ENCODE measurements at places on chromosomes 7 and 10.
A peak's percentile ranks its signal among the peaks of the same experiment; 100 is the strongest.

GRCh38 chr7:131689662-131690234 lies 133.3 kb upstream of the PODXL start:
- DNase-seq = no peak

DNA sequence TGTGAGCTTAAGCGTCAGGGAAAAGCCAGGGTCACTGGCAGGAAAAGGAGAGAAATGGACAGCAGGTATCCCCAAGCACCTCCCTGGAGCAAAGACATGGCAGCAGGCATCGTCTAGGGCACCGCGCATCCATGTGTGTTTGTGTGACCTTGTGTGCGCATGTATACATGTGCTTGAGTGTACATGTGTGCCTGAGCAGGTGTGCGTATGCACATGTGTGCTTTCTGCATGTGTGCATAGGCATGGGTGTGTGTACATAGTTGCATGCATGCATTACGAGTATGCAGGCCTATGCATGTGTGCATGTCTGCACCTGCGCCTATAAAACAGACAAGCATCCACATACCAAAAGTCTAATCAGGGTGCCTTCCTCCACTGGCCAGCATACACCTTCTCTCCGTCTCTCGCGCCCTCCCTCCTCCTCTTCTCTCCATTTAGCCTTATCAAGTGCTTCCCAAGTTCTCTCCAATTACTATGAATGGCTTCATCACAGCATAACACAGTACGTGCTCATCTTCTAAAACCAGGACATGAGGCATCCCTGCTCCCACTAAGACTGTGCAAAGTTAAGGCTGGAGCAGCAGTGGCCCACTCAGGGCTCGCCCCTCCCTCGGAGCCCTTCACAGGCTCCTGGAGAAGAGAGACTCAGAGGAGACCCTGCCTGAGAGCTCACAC lies 30.6 kb downstream of the RASGEF1A start:
- no peak for DNase-seq

GRCh38 chr10:69160809-69161241 lies 19.2 kb upstream of the SUPV3L1 start:
- no peak for DNase-seq

- DNase-seq = peak; percentile 9
Measured at GRCh38 chr7:157250605-157251228, 86.1 kb upstream of the DNAJB6 start.

- DNase-seq = no peak
Measured at GRCh38 chr10:31816318-31816717, 112.3 kb downstream of the ARHGAP12 start.

DNA sequence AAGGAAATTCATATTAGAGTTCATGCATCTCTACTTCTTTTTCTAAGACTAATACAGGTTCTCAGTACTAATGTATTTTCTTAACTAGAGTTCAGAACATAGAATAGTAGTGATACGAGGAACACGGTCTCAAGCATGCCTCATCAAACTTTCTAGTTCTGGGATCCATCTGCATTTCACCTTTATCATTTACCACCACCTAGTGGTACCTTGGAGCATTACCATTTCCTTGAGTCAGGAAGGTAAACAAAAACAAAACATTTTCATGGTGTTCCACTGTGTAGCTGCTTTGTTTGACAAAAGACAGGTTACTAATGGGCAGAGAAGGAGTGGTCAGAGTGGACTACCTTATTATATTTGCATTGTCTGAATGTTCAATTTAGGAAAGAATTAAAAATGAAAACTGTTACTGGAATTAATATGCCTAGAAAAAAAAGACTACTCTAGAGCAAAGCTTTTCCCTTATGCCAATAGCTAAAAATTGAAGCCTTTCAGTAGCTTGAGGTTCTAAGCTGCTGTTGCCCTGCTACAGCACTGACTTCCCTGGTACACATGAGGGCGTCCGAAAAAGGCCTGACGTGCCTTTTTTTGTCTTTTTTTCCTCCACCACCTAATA lies 44.5 kb downstream of the STARD3NL start:
- DNase-seq = peak; percentile 40

GRCh38 chr10:78450239-78450638 lies 416.6 kb downstream of the RPS24 start:
- no peak for DNase-seq

Data from NCI-H2081 treated with DMSO at 0.1 percent for 48 hours (cell line).